ENCODE measurements at places on chromosomes 4 and X.
A peak's percentile ranks its signal among the peaks of the same experiment; 100 is the strongest.

DNA sequence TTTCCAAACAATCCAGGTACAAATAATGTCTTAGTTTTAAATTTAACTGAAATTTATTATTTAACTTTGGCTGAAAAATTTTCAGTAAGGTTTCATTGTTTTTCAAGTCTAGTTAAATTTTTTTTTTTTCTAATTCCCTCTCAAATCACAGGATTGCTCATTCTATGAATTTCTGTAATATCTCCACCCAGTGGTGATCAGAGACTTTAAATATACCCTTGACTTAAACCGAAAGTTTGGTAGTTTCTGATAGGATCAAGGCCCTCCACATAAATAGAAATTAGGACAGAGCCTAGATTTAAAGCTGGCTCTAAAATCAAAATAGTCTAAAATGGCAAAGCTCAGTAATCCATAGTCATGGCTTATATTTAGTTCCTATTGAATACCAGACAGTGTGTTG lies 175.4 kb downstream of the TBCK start:
- DNase-seq, result no peak

GRCh38 chr4:2484993-2485392 lies 16.1 kb downstream of the RNF4 start:
- DNase-seq, result peak; percentile 52

DNA sequence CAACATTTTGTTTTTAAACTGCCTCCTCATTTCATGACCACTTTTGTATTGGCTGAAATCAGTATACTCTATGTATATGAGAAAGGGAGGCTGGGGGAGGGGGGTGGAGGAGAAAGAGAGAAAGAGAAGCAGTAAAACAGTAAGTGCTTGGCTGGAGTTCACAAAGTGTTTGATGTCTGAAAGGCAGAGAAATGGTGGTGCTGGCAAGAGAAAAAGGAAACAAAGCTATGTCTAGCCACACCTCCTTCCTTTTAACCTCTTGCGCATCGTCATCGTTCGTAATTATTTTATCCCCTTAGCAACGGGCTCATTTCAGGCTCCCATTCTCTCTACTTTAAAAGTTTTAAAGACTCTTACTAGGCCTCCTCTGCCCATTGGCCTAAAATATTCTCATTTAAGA lies 25.6 kb downstream of the RPA4 start:
- DNase-seq, result no peak

DNA sequence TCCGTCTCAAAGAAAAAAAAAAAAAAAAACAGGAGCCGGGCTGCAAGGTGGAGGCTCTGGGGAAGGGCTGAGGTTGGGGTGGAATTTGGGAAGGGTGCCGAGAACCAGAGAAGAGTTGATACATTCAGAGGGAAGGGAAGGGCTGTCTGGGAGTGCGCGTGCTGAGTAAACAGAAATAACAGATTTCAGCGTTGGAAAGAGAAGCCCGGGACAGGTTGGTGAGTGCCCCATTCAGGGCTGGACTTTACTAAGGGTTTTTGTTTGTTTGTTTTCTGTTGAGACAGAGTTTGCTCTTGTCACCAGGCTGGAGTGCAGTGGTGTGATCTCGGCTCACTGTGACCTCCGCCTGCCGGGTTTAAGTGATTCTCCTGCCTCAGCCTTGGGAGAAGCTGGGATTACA lies 1.7 kb upstream of the IL3RA start:
- DNase-seq, result no peak

GRCh38 chr4:40253906-40254305 lies 57.1 kb downstream of the RHOH start:
- no peak for DNase-seq

GRCh38 chr4:163245044-163245728 lies 78.5 kb upstream of the NAF1 start:
- no peak for DNase-seq

DNA sequence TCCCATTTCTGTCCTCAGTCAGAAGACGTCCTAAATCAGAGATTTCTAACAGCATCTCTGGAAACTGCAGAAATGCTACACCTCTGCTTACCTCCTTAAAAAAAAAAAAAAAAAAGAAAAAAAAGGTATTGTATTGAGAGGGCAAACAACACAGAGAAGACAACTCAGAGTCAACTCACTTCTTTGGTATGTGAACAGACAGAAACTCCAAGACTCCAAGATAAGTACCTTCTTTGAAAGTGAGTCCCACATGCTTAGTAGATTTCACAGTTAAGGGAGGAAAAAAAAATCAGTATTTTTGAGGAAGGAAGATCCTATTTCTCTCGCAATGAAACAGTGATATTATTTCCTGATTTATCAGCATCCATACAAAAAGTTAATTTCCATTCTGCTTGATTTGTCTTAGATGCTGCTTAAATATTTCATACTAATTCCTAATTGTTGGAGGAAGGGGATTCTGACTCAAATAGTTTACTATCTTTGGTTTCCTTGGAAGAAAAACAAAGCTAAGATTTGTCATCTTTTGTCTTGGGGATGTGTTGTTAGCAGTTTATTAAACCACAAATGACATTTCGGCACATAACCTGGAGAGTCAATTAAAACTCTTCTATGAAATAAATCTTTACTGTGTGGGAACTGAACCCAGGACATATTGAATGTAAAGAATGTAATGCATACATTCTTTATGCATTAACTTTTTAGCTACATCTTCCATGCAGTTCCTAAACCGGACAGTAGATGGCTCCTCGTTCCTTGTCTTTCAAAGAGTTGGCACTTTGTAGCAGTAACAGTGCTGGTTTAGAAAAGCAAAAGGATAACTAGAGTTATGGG lies 4.7 kb downstream of the RASGEF1B start:
- peak; percentile 86 for DNase-seq

DNA sequence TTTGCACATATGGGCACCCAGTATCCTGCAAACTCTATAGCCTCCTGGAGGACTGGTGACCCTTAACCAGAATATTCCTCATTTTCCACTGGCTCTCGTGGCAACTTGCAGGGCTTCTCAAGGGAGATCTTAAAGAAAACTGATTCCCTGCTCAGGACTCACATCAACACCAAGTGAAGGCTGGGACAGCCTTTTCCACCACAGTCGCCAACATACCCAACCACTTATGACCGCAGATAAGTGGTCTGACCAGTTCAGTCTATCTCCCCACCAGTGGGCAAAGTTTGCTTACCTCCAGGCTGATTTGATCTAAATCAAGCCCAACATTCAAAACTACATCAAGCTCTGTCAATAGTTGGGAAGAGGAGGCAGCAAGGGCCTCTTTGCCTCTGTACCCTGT lies 289.3 kb upstream of the GATB start:
- DNase-seq, result no peak

GRCh38 chr4:45566896-45567603 lies 556.8 kb downstream of the GABRG1 start:
- no peak for DNase-seq

DNA sequence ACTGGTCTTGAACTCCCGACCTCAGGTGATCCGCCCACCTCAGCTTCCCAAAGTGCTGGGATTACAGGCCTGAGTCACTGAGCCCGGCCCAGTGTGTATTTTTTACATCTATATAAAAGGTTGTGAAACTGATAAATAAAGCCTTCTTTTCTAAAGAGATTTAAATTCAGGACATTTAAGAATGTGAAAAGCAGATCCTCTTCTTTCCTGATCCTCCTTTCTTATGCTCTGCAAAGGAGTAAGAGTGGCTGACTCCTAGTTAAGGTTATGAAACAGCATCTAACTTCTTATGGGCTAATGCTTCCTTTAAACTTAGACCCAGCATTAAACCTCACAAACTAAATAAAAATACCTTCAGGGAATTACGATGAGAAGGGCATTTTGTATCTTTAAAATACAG lies 197.7 kb upstream of the MAB21L2 start:
- DNase-seq, result no peak

DNA sequence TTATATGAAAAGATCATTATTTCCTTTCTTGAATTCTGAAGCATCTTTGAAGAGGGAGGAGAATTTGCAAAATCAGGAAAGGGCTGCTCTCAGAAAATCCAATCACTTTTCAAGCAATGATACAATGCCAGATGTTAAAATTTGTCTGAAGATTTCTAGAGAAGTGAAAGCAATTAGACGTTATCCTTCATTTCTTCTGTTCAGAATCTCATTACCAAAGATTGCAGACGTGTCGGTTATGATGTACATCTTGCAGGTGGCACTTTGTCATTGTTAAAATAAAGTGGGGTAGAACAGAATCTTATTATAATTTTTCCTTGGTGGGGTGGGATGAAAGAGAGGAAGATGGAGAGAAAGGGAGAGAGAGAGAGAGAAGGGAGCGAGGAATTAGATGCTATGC lies 296.4 kb upstream of the STS start:
- no peak for DNase-seq

DNA sequence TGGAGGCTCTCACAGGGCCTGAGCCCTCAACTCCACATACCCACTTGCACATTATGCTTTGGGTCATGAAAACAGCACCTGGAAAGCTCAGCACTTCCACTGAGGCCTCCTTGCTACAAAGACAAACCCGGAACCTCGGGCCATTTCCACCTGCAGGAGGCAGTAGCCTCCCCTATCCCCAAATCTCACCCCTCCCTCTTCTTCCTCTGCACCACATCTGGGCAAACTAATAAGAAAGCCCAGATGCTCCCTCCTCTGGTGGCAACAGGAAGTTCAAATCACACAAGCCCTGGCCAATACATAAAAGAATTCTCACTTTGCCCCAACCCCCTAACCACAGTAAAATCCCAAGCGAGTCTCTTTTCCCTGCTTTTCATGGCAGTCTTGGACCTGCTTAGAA lies 136.4 kb downstream of the MAPK10 start:
- no peak for DNase-seq

GRCh38 chrX:147602176-147602696 lies 309.5 kb upstream of the FMR1 start:
- DNase-seq, result no peak

- no peak for DNase-seq
Measured at GRCh38 chr4:56692576-56692975, 11.5 kb upstream of the HOPX start.

DNA sequence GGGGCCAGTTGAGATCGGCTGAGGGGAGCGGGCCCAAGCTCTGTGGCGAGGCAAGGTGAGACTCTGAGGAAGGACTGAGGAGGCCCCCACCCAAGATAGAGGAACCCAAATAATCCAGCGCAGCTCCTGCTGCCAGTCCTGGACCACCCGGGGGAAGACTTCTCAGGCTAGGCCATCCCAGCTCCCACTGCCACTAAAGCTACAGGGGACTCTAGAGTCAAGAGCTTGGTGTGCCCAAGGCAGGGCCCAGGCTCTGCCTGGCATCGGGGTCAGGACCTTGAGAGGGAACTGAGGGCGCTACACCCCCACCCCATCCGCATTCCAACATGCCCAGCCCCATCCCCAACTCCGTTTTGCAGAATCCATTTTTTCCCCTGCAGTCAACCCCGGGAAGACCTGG lies 8.6 kb downstream of the MAGEA4 start:
- DNase-seq, result no peak

GRCh38 chr4:86032476-86033022 lies 327.3 kb downstream of the MAPK10 start:
- no peak for DNase-seq

GRCh38 chrX:48493890-48494364 lies 14.9 kb upstream of the PORCN start:
- DNase-seq, result no peak

DNA sequence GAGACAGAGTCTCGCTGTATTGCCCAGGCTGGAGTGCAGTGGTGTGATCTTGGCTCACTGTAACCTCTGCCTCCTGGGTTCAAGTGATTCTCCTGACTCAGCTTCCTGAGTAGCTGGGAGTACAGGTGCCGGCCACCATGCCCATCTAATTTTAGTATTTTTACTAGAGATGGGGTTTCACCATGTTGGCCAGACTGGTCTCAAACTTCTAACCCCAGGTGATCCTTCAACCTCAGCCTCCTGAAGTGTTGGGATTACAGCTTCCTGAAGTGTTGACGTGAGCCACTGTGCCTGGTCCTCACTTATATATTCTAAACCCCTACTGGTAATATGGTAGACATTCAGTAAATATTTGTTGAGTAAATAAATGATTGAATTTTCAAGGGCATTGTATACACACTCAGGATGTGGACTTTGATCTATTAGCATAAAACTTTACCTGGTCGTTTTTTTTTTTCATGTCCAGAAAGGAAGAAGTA lies 33.0 kb downstream of the MTHFD2L start:
- DNase-seq, result no peak

- no peak for DNase-seq
Measured at GRCh38 chr4:83772685-83773084, 236.8 kb downstream of the GPAT3 start.

DNA sequence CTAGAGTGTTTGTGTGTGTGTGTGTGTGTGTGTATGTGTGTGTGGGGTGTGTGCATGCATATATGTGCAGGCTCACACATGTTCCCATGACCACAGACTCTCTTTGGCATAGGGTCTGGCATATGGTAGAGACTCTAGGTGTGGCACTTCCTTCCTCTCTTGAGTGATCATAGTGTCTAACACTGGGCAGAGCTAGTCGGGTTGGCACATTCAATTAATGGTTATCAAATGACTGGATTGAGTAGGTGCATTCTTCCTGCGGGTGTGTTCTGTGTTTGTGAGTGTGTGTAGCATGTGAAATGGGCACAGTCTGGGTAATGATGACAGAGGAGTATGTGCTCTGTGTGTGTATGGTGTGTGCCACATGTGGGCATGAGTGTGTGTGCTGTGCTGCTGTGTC lies 106.5 kb downstream of the EFNB1 start:
- DNase-seq, result no peak

DNA sequence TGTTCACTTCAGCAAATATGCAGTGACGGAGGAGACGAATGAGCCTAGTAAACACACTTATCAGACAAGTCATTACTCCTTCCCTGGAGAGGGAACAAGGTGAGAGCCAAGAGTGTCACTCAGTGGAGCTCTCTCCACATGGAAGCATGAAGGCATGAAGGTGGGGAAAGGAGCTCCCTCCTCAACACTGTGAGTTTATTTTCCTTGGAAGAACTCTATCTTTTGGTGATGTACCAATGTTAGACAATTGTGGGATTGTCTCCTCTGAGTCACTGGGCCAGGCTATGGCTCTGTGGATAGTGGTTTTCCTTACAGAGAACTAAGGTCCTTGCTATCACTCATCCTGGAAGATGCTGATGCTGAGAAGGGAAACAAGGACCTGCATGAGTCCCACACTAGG lies 200.2 kb downstream of the CPEB2 start:
- DNase-seq, result no peak

DNA sequence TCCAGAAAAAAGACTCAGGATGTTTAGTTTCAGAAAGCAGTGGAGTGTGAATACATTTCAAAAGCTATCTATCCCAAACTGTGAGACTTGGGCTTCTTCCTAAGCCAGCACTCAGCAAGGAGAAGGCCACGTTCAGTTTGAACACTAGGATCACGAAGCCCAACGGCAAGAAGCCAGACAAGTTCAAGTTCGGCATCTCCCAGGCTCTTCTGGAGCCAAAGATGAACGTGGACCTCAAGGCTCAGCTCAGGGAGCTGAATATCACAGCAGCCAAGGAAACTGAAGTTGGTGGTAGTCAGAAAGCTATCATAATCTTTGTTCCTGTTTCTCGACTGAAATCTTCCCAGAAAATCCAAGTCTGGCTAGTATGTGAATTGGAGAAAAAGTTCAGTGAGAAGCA lies 7.6 kb downstream of the PLAC1 start:
- no peak for DNase-seq

DNA sequence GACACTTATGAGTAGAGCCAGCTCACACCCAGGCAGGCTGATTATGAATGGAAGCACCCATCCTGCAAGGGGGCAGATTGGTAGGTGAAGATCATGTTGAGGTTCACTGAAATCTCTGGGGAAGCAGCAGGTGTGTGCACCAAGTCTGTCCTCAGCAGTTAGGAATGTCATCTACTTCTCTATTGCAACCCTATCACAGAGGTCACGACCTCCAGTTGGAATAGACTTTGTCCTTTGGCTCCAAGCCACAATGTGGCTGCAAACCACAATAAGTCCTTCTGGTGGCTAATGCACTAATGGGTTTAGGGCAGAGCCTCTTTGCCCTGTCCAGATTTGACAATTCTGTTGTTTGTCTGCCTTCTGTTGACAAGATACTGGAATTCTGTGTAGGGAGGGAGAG lies 1056.7 kb downstream of the PCDH19 start:
- DNase-seq, result no peak
